ENCODE measurements at places on chromosomes 12 and 14.

DNA sequence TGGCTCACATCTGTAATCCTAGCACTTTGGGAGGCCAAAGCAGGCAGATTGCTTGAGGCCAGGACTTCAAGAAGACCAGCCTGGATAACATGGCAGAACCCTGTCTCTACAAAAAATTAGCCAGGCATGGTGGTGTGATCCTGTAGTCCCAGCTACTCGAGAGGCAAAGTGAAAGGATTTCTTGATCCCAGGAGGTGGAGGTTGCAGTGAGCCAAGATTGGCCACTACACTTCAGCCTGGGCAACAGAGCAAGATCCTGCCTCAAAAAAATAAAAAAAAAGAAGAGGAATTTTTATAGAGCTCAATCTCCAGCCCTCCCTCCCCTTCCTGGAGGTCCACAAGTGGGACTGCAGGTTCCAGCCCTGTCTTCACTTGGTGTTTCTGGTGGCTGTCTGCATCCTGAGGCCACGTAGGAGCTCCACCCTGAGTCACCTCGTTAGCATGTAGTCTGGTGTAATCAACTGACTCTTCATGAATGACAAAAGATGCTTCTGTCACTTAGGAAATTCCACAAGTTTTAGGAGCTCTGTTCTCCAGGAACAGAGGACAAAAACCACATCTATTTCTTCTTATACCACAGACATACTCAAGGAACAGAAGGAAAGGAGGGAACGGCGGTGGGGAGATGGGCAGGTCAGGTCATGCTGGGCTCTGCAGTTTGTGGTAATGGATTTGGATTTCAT is 16.2 kb downstream of the CCDC62 start:
- no peak for DNase-seq

DNA sequence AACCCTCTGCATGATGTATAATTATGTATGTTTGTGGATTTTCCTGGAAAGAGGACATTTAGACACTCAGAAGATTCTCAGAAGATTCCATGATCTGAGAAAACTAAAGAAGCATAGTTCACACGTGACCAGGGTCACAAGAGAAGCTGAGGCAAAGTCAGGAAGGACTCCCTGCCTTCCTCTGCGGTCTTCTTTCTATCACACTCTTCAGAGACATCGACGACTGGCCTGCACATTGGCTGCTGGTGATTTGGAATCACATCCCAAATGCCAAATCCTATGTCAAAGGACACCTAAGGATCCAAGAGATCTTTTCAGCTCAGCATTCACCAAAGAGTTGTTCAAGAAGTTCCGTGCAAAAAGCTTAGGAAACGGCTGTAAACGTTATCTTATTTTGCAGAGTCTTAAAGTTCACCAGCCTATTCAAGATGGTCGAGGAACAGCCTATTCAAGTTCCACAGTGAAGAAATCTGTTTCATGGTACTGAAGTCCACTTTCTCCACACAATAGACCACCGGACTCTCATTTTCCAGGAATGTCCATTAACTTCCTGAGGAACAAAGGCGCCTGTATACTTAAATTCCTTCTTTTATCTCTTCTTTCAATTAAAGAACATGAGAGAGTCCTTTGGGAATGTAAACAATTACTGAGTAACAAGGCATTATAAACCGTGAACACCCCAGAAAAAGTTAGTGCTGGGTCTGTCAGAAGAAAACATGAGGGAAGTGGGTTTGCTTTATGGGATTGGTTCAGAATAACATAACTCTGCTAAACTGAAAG is 42.1 kb downstream of the IGF1 start:
- DNase-seq = no peak

DNA sequence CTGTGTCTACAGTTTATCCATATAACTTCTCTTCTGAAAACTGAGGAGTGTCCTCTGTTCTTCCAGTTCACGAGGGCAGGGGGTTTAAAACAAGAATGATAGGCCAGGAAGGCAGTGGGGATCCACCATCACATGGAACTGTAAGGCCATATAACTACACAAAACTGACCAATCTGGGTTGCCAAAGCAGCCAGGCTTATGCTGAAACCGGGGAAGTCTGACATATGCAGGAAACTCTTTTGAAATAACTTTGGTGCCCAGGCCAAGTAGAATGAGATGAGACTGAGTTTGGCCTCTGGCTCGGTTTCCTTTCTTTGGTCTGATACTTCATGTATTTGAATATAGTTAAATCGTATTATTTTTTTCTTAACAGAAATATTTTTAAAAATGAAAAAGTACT is 18.0 kb upstream of the ATF1 start:
- no peak for DNase-seq

DNA sequence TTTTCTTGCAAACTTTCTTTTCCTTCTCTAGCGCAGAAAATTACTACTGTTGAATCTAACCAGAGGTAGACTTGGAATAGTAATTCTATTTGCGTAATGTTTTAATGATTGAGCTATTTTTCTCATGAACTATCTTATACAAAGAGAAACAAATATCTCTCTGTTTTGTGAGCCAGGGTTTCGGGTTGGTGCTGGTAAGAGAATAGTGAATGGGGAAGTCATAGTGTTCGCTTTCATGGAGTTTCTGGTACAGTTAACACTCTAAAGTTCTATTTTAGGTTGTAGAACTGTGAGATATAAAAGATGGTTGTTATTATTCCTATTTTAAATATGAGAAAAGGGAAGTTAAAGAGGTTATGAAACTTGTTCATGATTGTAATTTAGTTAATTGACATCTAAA is 6.6 kb downstream of the CLEC1B start:
- no peak for DNase-seq

DNA sequence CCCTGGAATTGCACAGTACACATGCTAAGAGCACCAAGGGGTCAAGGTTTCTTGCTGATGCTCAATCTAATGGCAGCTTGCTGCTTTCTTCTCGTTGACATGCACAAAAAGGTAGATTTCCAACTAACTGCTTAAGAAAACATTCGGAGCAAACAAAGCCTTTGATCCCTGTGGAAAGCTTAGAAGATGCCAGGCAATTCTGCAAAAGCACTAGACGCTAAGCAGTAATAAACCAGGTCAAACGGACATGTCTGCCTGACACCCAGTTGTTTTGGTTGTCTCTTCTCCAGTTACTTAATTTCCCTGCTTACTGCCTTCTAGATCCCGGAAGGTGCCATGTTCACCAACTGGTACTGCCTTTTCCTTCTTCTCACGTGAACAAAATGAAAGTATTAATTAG is 100.5 kb upstream of the TMCC3 start:
- no peak for DNase-seq

DNA sequence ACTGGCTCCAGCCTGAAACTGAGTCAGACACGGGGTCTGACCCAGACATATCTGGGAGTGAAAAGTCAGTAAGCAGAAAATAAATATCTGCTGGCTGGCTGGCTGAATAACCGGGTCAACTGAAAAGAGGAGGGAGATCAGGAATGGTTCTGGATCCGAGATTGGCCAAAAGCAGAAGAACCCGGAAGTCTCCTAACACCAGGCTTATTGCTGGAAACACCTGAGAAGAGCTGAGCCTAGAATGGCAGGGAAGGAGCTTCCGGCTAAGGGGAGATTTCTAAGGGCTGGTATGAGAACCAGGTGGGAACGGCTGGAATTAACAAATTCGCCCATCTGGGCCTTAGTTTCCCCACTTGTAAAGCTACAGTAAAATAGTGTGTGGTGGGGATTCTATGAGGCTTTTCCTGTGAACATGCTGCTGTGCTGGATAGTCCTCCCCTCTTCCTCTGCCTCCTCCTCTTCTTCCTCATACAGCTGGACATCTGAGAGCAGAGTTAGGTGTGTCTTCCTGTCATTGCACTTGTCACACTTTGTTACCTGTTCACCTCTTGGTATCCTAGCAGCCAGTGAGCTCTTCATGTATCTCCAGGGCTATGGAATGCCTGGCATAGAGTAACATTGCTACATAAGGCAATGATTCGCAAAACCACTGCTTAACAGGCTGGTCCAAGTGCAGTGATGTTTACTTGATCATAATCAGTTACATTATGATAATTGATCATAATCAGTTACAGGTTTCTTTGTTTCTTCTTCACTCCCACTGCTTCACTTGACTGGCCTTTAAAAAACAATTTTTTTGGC is 2.0 kb upstream of the SHMT2 start:
- no peak for DNase-seq

- peak; percentile 45 for DNase-seq
Measured at GRCh38 chr12:21169878-21170472, 39.0 kb downstream of the SLCO1B1 start.

DNA sequence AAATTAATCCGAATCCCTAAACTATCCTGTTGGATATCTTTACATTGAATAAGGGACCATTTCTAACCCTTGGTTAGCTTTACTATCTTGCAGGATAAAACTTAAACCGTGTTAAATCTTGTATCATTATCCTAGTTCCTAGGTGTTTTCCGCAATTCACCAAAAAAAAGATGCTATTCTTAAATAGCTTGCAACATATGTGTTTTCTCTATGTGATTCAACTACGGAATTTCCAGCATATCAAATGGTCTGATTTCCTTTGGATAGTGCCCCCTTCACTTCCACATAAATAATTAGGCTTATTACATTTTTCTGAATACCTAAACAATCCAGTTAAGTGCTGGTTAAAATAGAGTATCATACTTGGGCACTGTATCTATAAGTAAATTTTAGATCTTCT is 130.3 kb downstream of the ITPR2 start:
- no peak for DNase-seq

DNA sequence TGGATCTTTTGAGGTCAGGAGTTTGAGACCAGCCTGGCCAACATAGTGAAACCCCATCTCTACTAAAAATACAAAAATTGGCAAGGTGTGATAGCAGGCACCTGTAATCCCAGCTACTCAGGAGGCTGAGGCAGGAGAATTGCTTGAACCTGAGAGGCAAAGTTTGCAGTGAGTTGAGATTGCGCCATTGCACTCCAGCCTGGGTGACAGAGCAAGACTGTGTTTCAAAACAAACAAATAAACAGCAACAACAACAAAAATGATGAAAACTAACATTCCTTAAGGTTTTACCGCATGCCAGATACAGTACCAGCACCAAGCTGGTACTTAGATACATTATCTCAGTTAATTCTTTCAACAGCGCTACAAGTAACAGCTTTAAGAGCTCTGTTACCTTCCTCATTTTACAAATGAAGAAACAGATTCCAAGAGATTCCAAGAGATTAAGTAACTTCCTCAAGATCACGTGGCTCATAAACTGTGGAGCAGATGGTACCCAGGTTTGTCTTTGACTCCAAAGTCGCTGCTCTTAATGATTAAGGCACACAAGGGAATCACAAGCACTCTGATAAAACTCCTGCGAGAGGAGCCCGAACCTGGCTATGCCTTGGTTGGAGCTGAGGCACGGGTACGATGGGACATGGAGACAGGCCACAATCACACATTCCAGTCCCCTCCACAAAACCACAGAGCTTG is 17.7 kb upstream of the PLEK2 start:
- DNase-seq = no peak

DNA sequence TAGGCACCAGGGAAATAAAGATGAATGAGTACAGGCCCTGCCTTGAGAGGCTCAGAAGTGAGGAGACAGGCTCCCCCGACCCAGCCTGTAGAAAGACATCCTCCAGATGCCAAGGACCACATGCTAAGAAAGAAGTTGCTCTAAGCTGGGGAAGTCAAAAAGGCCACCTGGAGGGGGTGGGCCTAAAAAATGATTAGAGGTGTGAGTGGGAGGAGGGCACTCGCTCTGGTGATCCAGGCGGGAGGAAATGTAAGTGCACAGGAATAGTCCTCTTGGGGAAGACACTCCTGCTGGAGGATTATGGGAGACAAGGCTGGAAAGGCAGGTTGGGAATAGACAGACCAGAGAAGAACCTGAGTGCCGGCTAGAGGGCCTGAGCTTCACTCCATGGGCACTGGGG is 32.2 kb downstream of the SMUG1 start:
- no peak for DNase-seq

GRCh38 chr12:33703221-33703620 is 263.6 kb upstream of the SYT10 start:
- DNase-seq = no peak

DNA sequence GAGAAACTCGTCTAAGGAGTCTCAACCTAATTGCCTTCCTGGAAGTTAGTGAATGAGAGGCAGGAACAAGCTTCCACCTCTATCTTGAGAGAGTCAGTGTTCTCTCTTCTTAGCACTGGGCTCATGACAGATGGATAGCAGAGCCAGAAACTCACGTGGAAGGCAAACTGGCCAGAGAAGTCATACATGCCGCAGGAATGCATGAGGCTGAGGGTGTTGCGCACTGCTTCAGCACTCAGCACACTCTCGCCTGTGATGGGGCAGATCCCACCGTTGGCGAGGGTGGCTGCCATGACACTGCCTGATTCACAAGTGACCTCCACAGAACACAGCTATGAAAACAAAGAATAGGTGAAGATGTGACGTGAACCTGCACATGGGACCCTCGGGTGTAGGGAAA is 6.0 kb downstream of the SPRYD4 start:
- DNase-seq = no peak

DNA sequence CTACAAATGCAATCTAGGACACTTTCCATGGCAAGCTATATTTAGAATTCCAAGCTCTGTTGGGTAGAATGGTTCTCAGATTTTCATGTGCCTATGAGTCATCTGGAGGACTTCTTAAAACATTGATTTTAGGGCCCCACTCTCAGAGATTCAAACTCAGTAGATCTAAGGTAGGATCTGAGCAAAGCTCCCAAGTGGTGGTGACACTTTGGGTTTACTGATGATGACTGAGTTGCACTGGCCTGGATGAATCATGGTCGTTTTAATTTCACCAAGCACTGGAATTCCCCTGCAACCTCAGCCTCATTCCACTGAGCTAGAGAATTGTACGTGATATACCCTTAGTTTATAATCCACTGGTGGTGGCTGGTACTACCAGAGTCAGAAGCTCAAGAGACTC is 86.5 kb downstream of the PPM1H start:
- DNase-seq = no peak

DNA sequence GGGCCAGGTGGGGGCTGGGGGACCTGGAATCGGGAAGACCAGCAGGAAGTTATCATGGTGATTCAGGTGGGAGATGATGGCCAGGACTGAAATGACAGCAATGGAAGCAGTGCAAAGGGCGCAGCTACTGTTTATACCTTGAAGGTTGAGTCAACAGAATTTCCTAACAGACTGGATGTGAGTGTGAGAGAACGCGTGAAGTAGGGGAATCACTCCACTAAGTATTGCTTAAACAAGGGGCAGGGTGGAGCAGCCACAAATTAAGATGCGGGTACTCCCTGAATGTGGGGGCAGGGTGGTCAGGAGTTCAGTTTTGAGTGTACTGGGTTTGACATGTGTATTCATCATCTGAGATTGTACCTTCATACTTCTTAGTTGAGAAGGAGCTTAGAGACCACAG is 45.1 kb downstream of the MYF5 start:
- no peak for DNase-seq

- DNase-seq = no peak
Measured at GRCh38 chr14:64217308-64217707, 76.9 kb downstream of the ESR2 start.

DNA sequence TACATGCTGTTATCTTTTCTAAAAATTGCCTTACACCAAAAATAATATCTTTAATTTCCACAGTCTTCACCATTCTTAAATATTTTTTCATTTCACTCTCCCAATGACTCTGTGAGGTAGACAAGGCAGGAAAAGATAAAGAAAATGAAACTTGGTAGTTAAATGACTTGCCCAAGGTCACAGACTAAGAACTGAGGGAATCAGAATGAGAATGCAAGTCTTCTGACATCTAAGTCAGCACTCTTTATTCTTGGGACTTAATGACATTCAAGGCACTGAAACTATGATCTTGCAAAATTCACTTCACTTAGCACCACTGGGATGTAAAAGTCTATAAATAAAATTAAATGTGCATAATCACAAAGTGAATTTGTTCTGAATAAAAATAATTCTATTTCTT is 104.5 kb downstream of the SLC2A13 start:
- DNase-seq = no peak

- DNase-seq = no peak
Measured at GRCh38 chr12:7751394-7751793, 4.2 kb upstream of the CLEC4C start.

GRCh38 chr14:100899884-100900771 is 3.4 kb downstream of the RTL1 start:
- no peak for DNase-seq
